ENCODE measurements at places on chromosomes 4 and X.

GRCh38 chrX:145405012-145405411 is 157.7 kb downstream of the SPANXN1 start:
- DNase-seq, result no peak

GRCh38 chr4:150906987-150907633 is 108.0 kb downstream of the LRBA start:
- DNase-seq, result no peak

DNA sequence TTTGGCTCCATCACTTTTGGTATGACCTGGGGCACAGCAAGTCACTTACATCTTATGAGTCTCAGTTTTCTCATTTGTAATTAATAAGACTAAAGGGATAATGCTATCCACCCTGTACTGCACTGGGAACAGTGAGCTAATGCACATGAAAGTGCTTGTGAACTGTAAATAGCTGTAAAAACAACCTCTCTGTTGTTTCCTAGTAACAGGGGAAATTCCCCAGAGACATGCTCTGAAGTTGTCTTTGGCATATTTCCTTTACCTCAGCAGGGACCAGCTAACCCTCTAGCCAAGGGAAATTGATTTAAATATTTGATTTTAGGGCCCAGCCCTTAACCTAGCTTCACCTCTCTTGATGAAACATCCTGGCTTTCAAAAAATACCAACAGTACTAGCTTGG is 6.1 kb upstream of the CYSLTR1 start:
- no peak for DNase-seq

GRCh38 chr4:15805583-15806517 is 27.7 kb downstream of the CD38 start:
- DNase-seq, result no peak

GRCh38 chr4:114005569-114006442 is 26.4 kb upstream of the ARSJ start:
- no peak for DNase-seq

DNA sequence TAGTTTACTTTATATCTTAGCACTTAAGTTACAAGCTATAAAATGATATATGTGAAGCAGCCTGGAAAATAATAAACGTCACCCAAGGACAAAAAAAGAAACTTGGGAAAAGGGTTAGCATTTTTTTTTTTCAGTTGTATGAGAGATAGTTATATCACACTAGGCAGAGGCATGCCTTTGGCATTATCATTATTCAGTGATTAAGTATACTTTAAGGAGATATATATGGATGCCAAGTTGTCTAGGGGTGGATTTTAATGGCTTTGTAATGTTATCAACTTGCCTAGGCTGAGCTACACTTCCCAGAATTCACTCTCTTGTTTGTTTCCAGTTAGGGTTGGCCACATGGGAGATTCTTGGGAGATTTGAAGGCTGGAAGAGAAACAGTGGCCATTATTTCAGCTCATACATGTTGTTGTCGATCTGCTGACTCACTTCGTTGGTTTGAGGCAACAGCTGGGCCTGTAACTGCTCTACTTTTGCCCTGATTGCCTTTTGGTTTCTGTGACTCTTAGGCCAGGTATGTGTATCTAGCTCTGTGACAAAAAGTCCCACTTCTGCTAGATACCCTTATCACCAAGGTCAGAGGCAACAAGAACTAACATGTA is 11.5 kb upstream of the SRPX start:
- DNase-seq, result no peak

GRCh38 chrX:42803320-42803719 is 25.4 kb upstream of the PPP1R2C start:
- no peak for DNase-seq

GRCh38 chrX:63764946-63765345 is 20.1 kb downstream of the ARHGEF9 start:
- DNase-seq, result no peak

All from ascending aorta (tissue), 2 donors.